ENCODE measurements at places on chromosomes 4 and X.
A peak's percentile ranks its signal among the peaks of the same experiment; 100 is the strongest.

DNA sequence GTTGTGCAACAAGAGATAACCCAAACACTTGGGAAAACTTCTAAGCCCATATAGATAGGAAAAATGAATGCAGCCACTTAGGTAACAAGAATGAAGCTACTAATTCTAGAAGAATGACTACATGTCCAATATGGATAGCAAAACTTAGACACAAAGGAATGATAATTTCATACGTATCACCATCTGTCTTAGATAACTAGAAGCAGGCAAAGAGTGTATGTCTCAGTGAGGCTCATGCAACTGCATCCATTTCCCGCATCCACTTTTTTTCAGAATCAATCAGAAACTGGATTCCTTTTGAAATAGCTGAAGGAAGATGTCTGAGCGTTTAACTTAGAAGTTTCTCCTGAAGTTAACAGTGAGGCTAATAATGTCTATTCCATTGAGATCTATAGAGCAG, 408.7 kb upstream of the PITX2 start:
- DNase-seq: no peak

DNA sequence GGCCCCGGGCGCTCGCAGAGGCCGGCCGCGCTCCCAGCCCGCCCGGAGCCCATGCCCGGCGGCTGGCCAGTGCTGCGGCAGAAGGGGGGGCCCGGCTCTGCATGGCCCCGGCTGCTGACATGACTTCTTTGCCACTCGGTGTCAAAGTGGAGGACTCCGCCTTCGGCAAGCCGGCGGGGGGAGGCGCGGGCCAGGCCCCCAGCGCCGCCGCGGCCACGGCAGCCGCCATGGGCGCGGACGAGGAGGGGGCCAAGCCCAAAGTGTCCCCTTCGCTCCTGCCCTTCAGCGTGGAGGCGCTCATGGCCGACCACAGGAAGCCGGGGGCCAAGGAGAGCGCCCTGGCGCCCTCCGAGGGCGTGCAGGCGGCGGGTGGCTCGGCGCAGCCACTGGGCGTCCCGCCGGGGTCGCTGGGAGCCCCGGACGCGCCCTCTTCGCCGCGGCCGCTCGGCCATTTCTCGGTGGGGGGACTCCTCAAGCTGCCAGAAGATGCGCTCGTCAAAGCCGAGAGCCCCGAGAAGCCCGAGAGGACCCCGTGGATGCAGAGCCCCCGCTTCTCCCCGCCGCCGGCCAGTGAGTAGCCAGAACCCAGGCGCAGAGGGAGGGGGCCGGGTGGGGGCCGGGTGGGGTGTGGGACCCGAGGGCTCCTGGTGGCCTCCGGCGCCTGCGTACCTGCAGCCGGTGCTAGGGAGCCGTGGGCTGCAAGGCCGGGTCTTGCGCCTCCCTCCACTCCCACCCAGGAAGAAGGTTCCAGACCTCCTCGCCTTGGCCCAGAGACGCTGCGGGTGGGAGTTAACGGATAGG, 534 bp downstream of the MSX1 start:
- peak; percentile 53 for DNase-seq

- no peak for DNase-seq
Measured at GRCh38 chrX:1442724-1443367, 9.9 kb downstream of the ASMTL start.

DNA sequence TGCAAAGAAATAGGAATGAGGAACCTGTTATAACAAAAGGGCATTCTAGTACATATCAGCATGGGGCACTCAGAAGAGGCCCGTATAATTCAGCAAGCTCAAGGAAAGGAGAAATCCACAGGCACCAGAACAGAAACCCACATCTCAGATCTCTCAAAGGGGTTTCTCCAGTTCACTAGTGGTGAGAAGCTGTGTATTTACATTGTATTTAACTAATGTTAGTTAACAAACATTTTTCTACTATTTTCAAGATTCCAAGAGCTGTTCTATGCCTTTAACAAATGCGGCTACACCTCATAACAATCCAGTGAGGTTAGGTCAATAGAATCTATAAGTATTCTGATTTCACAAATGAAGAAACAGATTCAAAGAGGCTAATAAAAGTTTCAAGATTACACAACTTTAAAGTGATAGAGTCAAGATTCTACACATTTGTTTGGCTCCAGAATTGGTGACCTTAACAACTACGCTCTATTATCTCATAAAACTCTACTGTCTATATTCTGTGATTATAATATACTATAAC, 77.3 kb downstream of the CXXC4 start:
- no peak for DNase-seq

GRCh38 chr4:149493492-149493891, 322.2 kb downstream of the IQCM start:
- DNase-seq: no peak

DNA sequence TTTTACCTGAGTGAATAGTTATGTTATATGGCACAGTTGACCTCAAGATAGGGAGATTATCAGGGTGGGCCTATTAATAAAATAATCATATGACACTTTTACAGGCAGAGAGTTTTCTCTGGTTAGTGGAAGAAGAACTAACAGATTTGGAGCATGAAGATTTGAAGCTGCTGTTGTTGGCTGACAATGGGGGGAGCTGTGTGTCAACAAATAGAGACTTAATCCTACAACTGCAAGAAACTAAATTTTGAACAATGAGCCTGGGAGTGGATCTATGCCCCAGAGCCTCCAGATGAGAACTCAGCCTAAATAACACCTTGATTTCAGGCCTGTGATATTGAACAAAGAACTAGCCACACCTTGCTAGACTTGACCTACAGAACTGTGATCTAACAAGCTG, 7.2 kb upstream of the CCSER1 start:
- no peak for DNase-seq

DNA sequence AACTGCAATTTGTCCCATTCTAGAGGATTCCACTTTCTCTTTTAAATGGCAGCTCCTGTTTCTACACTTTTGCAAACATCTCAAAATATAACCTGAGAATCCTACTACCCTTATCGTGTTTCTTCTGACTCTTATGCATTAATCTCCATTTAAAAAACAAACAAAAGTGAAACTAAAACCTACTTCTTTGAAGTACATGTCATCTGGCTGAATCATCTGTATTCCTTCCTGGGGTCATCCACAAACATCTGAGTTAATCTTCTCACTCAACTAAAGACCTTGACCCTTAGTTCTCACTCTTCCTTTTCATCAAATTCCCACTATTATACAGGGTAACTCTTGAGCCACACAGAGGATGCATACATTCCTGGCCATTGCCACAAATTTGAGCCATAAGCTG, 584.8 kb downstream of the PPARGC1A start:
- DNase-seq: no peak

DNA sequence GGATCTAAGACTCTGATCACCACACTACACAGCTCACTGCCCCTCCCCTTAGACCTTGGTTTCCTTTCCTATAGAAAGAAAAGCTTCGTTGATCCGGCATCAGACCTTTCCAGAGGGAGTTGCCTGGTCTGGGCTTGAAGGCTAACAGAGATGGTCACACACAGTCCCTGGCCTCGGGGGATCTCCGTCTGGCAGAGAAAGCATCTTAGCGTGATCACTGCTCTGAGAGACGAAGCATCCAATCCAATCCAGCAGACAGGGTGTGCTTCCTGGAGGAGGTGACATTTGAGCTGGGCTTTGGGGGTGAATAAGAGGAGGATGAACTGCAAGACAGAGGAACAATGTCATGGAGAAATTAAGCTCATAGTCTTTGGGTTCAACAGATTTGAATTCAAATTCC, 49.5 kb downstream of the HTRA3 start:
- DNase-seq: no peak

DNA sequence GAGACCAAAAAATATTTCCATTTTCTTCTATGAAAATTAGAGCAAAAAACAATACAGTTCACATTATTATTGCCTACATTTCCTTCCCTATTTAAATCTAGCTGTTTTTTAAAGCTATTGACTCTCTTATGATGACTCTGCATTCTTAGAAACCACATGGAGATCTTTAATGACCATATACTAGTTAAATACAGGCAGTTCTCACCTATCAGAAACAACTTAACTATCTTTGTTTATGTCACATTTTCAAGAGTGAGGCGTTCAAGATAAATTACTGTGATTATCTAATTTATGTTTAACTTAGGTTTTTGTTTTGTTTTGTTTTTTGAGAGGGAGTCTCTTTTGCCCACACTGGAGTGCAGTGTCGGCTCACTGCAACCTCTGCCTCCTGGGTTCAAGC, 3.0 kb downstream of the CISD2 start:
- DNase-seq: no peak

DNA sequence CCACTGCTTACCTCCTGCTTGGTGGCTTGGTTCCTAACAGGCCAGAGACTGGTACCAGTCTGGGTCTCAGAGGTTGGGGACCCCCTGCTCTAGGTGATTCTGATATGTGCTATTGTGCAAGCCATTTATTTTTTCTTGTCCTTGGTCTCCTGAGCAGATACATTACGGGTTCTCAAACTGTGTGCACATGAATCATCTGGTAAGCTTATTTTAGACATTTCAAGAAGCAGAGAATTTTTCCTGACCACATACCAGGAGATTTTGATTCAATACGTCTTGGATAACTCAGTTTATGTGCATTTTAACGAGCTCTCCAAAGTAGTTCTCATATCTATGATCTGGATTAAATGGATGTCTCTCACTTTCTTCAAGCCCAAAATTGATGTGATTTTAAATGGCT, 77.2 kb downstream of the FHIP1A start:
- peak; percentile 61 for DNase-seq

DNA sequence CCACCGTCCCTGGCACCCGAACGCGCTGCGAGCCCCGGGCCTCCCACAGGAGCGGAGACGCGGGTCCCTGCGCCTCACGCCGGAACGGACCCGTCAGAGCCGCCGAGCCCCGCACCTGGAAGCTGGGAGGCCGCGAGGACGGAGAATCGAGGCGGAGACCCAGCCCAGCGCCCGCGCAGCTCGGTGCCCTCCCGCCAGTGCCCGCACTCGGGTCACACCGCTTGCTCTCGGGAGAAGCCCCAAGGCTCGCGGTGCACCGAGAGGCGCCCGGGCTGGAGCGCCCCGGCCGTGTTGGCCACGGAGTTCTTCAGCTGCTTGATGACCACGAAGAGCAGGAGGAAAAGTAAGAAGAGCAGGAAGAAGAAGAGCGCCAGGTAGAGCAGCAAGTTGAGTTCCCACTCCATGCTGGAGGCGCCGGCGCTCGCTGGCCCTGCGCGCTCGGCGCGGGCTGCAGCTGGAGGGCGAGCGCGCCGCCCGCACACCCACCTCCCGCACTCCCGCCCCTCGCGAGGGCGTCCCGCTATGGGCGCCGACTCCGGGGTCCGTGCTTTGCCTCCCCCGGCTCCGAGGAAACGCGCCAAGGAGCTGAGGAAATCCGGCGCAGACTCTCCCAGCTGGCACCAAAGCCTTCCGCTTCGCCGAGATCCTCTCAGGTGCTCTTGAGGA, at the start of gene SMIM43:
Gene SMIM43 (minus strand): TSS at position 463 of the 666 bp plus-strand sequence. CDS start 59 bp downstream, at position 404.
- peak; percentile 48 for DNase-seq

GRCh38 chr4:95675623-95676022, 126.8 kb upstream of the UNC5C start:
- no peak for DNase-seq

GRCh38 chr4:76459291-76459723, 24.3 kb downstream of the SHROOM3 start:
- DNase-seq: peak; percentile 14
